ENCODE measurements at places on chromosomes 16 and 17.
A peak's percentile ranks its signal among the peaks of the same experiment; 100 is the strongest.

DNA sequence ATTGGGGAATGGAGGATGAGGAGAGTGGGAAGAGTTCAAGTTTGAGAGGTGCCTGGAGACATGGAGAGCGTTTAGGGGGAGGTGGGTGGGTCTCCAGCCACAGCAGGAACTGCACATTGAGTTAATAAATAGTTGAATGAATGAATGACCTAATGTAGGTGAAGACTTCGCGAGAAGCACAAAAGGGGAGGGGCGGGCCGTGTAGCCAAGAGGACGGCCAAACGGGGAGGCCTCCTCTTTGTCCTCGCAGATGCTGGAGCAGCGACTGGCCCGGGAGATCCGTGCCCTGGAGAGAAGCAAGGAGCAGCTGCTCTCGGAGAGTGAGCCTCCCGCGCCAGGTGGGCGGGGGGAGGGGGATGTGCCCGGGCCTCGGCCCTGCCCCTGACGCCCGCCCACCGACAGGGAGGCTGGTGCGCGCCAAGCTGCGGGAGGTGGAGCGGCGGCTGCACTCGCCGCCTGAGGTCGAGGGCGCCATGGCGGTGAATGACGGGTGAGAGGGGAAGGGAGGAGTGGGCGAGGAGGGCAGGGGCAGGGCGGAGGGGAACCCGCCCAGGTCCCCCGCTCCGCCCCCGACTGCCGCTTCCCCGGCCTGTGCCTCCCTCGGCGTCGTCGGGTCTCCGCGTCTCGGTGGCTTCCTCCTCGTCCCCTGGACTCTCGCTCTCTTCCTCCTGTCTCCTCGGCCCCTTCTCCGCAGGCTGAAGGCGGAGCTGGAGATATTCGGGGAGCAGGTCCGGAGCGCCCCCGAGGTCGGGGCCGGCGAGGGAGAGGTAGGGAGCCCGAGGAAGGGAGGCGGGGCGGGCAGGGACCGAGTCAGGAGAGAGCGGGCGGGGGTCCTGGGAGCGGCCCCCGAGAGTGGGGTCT is 12.9 kb downstream of the SYCE1L start:
- no peak for DNase-seq

GRCh38 chr17:68142595-68142994 is 105.2 kb upstream of the AMZ2 start:
- DNase-seq, result no peak

GRCh38 chr16:66509576-66509975 is 40.3 kb downstream of the TK2 start:
- DNase-seq, result no peak

- DNase-seq, result peak; percentile 95
These were observed at the start of gene RILP for GRCh38 chr17:1649844-1650501. RILP (minus strand) TSS chr17:1649866; CDS start chr17:1649804, 62 bp downstream.

DNA sequence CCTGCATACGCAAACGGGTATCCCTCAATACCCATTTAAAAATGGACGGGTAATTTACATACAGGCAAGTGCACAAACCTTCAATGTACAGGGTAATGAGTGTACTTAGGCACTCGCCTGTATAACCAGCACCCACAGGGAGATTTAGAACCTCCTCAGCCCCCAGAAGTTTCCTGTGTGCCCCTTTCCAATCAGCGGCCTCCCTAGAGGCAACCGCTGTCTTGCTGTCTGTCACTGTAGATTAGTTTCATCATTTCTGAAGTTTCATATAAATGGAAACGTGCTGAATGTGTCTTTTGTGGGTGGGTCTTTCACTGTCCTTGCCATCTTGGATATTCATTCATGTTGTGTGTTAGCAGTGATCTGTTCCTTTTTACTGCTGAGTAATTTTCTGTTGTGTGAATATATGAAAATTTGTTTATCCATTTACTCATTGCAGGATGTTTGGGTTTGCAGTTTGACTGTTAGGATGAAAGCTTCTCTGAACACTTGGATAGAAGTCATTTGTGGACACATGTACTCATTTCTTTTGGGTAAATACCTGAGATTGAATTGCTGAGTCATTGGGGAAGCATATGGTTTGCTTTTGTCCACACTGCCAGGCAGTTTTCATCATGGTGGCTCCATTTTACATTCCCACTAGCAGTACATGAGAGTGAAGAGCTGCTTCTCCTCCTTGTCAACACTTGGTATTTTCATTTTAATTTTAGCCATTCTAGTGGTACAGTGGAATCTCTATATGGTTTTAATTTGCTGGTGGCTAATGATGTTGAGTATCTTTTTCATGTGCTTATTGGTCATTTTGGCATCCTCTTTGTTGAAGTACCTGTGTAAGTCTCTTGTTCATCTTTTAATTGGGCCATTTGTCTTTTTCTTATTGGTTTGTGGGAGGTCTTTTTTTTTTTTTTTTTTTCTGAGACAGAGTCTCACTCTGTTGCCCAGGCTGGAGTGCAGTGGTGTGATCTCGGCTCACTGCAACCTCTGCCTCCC is 2.1 kb upstream of the ADCY7 start:
- peak; percentile 57 for DNase-seq

- DNase-seq, result no peak
These were observed 2.4 kb downstream of the FOXL1 start for GRCh38 chr16:86580791-86581170.

GRCh38 chr16:89722392-89723278 is 1.3 kb downstream of the ZNF276 start:
- DNase-seq, result peak; percentile 68

- no peak for DNase-seq
These were observed 139.5 kb downstream of the MSI2 start for GRCh38 chr17:57395721-57396321.

DNA sequence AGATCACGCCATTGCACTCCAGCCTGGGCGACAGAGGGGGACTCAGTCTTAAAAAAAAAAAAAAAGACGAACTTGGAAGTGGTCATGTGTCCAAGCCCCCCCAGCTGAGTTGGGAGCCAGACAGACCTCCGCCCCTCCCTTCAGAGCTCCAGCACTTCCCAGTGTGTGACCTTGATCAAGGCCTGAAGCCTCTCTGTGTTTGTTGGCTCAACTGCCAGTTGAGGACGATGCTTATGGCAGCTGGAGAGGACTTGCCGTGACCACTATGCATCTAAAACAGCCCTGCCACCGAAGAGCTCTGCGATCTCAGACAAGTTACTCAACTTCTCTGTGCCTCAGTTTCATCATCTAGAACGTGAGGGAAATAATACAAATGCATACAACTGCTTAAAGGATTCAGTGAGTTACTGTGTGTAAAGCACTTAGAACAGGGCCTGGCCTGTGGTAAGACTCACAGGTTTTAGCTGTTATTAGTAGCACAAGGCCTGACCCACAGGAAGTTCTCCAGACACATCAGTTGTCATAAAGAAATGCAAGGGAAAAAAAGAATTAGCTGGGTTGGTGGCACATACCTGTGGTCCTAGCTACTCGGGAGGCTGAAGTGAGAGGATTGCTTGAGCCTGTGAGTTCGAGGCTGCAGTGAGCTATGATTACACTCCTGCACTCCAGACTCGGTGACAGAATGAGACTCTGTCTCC is 7.0 kb upstream of the IL27 start:
- no peak for DNase-seq

GRCh38 chr17:10149573-10150399 is 48.6 kb downstream of the GAS7 start:
- DNase-seq, result no peak

DNA sequence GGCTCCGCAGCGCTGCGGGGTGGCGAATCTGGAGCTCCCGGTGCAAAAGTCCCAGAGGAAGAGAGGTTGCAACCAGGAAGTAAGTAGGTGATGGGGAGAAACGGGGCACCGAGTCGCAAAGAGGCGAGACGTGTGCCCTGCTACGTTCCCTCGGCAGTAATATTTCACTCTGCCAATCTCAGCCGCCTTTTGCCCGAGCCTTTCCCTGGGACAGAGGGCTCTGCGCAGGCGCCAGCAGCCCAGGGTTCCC is at the start of gene NR1D1:
NR1D1 (minus strand) TSS at position 171 of the 250 bp plus-strand sequence. CDS start 495 bp downstream, outside the sequence.
- no peak for DNase-seq

- DNase-seq, result no peak
These were observed 6.5 kb upstream of the XYLT2 start for GRCh38 chr17:50339381-50339780.
